HCEC 1CT (cell line): ENCODE measurements at places on chromosomes 11 and 22.
A peak's percentile ranks its signal among the peaks of the same experiment; 100 is the strongest.

- no peak for DNase-seq
Measured at GRCh38 chr11:45885274-45885920, at the start of gene MAPK8IP1. Gene MAPK8IP1 (plus strand): TSS chr11:45885651. CDS start chr11:45885821, 170 bp downstream.

DNA sequence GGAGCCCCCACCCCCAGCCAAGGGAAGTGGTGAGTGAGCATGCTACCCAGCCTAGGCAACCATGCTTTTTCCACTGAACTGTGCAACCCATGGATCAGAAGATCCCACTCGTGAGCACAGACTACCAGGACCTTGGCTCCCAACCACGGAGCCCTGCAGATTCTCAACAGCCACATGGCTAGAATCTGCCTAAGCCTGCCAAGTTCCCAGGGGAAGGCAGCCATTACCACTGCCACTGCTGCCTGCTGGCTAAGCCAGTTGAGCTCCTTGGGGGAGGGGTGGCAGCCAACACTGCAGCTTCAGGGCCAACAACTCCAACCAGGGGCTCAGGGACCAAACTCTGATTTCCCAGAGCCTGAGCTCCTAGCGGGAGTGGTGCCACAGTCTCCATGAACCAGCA lies 195.8 kb downstream of the DLG2 start:
- DNase-seq = no peak

GRCh38 chr11:57649826-57650738 lies at the start of gene YPEL4:
Gene YPEL4 (minus strand): TSS chr11:57649912. CDS start chr11:57647107, 2,805 bp downstream.
- DNase-seq = peak; percentile 68

- no peak for DNase-seq
Measured at GRCh38 chr11:1049911-1050580, 13.5 kb upstream of the MUC6 start.

DNA sequence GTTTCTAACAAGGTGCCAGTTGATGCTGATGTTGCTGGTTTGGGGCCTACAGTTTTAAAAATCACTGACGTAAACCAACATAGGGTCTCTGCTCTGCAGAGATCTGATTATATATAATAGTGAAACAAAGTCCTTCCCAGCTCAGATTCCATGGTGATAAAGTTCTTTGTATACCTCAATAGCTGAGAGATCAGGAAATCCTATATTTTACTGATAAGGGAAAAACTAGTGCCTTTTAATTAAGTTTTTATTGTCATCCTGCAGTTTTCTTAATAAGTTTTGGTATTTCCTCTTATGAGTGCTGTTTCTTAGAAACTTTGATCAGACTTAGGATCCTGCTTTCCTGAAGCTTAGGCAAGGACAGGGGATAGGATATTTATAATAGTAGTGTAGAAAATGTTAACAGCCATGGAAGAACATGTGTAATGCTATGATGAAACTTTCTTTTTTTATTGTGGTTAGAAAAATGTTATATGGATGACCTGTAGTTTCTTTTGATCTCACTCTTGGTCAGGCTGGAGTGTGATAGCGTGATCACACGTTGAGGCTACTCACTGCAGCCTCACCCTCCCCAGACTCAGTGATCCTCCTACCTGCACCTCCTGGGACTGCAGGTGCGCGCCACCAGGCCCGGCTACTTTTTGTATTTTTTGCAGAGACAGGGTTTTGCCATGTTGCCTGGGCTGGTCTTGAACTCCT lies 14.1 kb downstream of the CAPRIN1 start:
- DNase-seq = peak; percentile 71

- DNase-seq = no peak
Measured at GRCh38 chr11:14905104-14906033, 13.3 kb upstream of the CYP2R1 start.

DNA sequence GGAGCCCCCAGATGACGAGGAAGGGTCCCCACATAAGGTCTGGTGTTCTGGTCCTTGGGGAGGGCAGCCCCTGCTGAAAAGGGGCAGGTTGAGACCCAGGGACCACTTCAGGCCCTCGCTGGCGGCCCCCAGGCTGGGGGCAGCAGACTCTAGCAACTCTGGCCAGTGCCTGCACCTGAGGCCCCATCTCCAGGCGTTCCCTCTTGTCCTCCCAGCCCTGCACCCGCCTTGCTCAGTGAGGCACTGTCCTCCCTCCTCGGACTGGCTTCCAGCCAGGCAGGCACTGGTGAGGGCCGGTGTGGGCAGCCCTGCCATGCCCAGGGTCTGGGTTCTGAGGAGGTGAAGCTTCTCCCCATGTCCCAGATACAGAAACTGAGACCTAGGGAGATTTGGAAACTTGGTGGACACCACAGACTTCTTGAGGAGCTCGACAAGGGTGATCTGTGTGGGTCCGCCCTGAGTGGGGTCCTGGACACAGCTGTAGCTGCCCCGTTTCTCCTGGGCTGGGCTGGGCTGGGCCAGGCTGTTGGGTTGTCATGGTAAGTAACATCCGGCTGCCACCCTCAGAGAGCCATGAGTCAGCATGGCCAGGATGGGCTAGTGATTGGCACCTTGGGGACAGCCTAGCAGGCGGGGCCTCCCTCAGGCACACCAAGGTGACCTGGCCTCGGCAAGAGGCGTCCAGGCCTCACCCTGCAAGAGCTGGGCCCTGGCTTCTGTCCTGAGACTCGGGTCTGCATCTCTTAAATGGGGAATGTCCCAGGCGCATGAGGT lies 11.1 kb upstream of the PHLDA2 start:
- no peak for DNase-seq
